ENCODE measurements at places on chromosomes 2 and 18.

- DNase-seq: no peak
Measured at GRCh38 chr2:105081006-105081601, 43.2 kb downstream of the MRPS9 start.

- no peak for DNase-seq
Measured at GRCh38 chr18:37266290-37266689, 299.3 kb downstream of the CELF4 start.

DNA sequence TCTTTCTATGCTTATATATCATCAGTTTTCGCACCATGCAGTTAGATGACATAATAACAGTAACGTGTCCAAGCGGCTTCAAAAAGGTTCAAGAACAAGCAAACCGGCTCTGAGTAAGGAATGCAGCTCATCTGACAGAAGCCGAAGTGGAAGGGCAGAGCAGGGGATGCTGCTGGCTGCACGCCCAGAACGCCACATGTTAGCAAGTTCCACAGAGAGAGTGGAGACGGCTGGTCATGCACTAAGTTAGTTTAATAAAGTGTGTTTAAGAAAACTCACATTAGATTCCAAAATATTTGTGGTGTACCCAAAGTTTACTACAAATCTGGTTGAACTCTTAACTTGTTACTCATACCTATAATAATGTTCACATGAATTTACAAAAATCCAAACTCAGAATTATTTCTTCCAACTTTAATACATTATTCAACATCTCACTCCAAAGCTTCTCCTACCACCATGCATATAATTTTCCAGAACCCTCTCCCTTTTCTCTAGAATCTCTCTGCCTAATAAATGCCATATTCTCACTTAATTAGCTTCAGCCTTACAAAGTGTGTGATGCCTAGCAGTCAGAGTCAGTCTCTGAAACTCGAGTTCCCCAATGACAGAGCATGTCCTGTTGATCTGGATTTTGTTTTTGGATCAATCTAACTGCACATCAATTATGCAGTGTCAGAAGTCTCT is 170.0 kb downstream of the DNAH7 start:
- DNase-seq: peak; percentile 28

DNA sequence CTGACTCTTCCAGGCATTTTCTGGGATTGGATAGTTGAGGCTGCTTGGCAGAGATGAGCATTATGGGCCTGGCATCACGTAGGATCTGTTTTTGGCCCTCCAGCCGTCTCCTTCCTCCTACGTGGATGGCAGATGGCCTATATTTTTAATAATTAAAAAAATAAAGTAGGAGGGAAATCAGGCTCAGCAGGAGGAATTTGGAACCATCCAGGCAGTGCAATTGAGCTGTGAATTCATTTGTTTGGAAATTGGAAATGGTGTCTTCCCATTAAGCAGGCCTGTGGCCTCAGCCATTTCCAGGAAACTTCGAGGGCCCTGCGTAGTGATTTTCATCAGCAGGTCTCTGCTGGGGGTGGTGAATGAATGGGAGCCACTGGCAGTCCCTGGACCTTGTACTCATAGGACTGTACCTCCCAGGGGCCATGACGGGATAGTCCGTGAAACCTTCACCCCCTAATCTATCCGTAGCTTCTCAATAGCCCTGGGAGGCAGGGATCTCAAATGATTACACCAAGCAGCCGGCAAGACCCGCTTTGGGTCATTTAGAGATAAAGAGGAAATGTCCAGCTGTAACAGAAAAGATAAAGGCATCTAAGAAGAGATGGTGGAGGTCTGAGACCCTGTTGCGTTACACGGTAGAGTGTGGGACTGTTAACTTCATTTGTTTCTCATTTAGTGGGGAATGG is 73.1 kb upstream of the TNP1 start:
- no peak for DNase-seq

GRCh38 chr2:113080134-113080533 is 12.4 kb downstream of the IL1F10 start:
- DNase-seq: no peak

- DNase-seq: no peak
Measured at GRCh38 chr2:74424995-74425406, 3.5 kb downstream of the WDR54 start.

DNA sequence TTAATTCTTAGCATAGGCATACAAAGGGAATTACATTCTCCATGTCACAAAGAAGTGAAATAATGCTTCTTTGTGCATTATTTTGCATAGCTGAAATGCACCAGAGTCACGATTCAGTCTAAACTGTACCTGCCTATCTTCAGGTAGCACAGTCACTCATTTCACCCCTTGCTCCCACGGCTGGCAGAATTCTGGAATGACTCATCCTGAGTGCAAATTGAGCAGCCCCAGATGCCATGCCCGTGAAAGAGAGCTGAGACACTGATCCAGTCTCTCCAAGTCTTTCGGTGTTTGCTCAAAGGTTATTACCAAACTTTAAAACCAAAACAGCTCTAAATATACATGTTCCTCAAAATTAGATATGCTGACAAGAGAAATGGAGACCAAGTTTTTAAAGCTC is 168.3 kb upstream of the POU3F3 start:
- no peak for DNase-seq

DNA sequence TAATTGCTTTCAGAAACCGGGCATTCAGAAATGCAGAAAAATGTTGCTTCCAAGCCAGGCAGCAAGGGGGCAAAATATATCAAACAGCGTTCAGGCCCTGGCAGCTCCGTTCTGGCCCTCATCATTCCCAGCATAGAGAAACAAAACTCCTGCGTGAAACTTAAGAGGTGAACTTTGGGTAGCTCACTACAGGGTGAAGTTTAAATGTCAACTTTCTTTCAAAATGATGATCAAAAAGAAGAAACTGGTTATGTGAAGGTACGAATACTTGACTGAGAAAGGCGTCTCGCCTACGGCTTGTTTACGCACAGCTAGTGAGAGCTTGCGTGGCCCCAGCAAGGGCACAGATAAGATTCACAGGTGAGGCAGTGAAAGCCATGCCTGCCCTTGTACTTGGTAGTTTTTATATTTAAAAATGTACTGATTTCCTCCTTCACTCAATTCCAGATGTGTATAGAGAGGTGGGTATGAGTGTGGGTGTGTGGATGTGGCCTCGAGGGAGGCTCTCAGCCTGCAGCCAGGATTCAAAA is 127.5 kb downstream of the NFATC1 start:
- DNase-seq: no peak

- no peak for DNase-seq
Measured at GRCh38 chr2:231387904-231388724, 7.4 kb upstream of the B3GNT7 start.

- DNase-seq: no peak
Measured at GRCh38 chr2:1773883-1774282, 29.6 kb upstream of the PXDN start.

DNA sequence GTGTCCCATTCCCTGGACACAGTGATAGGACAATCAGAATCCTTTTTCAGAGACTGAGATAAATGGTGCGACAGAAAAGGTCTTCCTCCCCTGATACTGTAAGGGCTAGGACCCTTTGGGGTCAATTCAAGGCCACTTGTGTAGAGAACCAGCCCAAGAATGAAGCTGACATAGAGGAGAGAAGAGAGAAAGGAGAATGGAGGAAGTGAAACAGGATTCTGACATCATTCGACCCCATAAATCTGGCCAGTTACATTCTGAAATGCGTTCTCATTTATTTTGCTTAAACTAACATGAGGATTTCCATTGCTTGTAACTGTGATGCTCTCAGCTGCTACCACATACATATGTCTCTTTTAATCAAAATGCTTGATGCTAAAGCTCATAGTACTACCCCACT is 148.1 kb downstream of the TMEM163 start:
- DNase-seq: no peak

- no peak for DNase-seq
Measured at GRCh38 chr18:79010802-79011201, 31.2 kb downstream of the SALL3 start.

GRCh38 chr18:45801416-45802004 is 24.0 kb upstream of the SIGLEC15 start:
- no peak for DNase-seq

DNA sequence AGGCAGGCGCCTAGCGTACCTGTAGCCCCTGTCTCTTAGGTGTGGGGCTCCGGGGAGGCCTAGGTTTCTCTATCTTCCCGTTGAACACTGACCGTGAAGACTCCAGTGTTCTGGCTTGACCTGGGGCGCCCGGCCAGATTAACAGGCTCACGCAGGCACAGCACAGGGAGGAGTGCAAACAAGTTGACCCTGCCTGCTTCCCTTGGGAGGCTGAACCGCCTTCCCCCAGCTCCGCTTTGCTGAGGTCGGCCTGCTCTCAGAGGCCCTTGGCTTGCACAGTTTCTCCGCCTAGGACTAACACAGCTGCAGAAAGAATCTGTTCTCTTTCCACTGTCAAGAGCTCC is 567 bp downstream of the PCYOX1 start:
- no peak for DNase-seq

DNA sequence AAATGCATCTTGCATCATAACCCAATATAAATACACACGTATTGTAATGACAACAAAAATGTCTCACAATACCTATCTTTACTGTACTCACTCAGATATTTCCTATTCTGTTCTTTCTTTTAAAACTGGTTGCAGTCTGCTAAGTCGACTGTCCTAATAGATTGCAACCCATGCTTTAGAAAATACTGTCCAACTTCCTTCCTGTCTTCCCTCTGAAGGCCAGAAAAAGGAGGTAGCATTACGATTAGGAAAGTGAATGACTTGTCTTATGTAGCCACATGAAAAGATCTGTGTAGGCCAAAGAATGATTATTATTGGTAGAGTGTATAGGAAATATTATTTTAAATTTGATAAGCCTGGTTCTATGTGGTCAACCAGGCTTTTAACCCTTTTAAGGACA is 134.1 kb downstream of the FAM210A start:
- DNase-seq: no peak

DNA sequence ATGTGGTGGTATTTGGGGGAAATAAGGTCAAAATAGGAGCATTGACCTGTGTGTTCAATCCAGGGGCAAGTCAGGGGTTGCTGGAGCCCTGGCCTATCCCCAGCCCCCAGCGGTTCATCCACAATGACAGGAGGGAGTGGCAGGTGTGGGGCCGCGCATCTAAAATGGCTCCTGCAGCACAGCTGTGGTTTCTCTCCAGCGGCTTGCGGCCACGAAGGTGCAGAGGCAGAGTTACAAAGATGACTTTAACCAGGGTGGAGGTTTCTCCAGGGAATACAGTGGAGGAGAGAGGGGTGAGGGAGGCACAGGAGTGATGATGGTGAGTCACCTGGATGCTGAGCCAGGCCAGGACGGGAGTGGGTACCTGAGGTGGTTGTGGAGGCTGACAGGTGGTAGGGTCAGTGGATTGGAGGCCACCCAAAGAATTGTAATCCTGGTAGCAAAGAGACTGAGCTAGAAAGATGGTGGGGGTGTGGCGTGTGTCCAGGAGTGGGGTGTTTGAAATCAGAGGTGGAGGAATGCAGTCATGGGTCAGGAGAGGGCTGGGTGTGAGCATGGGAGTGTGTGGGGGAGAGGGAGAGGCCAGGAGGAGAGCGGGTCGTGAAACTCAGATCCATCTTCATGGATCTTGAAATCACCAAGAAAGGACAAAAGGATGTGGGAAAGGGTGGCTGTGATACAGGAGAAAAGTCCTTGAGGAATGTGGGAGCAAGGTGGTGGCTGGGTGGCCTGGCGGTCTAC is 83.2 kb downstream of the CTIF start:
- no peak for DNase-seq

DNA sequence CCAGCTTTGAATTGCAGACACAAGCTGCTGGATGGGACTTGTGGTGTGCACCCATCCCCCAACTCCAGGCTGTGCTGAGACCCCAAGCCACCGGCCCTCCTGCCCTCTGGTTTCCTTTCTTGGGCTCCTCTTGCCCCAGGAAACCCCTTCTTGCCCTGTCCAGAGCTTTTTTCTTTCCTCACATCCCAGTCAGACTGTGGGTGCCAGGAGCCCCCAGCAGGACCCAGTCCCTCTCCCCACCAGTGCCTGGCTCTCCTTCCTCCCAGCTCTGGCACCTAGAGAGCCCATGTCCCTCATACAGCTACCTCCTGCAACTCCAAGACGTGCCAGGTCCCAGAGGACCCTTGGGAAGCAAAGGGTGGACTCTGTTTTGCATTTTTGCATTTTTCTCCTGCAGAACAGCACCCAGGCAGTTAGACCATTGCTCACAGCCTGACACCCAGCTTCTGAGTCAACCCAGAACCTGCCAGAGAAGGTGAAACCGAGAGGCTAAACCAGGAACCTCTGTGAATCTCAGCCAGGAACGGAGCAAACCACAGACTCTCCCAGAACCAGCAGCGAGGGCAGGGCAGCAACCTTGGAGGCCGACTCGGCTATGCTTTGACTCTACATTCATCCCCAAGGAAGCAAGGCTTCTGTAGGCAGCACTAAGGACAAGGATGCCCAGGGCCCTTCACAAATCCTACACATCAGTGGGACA is 221.1 kb downstream of the ANAPC1 start:
- no peak for DNase-seq

DNA sequence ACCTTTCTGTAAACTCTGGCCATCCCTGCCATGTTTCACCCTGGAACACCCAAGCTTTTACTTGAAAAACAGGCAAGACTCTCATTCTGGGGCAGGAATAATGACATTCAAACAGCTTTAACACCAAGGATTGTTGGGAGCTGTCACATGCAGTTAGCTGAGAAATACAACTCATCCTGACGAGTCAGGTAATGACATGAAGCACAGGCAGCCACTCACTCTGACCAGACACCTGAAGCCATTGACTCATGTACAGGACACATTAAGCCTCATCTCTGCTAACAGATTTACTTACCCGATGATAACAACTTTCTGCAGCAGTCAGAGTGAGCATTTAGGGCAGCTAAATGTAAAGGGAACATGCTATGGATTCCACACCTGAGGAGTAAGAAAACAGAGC is 163.1 kb upstream of the PGAP1 start:
- DNase-seq: no peak

DNA sequence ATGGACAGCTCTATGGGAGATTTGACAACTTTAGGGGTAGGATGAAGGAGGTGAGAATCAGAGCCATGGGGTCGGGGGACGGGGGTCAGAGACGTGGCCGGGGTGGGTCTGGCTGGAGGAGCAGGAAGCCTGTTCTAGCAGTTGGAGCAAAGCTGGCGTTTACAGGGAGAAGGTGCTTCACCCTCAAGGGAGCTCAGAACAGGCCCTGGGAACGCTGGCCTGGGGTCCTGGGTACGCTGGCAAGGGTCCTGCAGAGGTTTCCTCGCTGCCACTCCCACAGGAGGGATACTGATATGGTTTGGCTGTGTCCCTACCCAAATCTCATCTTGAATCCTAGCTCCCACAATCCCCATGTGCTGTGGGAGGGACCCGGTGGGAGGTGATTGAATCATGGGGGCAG is 205.0 kb upstream of the ARL4C start:
- no peak for DNase-seq

- DNase-seq: no peak
Measured at GRCh38 chr18:48868468-48869466, 82.0 kb downstream of the SMAD7 start.

- DNase-seq: no peak
Measured at GRCh38 chr18:1848716-1849115, 722.6 kb downstream of the METTL4 start.

DNA sequence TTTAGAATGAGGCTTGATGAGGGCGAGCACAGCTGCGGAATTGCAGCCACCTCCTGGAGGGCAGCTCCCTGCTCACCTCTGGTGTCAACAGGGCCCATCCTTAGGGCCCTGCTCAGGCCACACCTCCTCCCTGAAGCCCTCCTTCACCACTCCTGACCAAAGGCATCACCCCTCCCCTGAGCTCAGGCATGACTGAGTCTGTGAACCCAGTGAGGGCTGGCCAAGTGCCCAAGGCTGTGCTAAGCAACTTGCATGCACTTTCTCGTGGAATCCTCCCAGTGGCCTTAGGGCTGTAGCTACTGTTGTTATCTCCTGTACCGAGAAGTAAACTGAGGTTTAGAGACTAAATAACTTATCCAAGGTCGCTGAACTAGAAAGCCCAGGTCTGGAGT is 101.7 kb downstream of the KLHL29 start:
- no peak for DNase-seq

GRCh38 chr2:191479680-191480023 is 198.3 kb upstream of the NABP1 start:
- DNase-seq: no peak

All from omental fat pad (tissue), 4 donors.